Karpas-422 (cell line): ENCODE measurements at places on chromosomes 1 and 21. TPM values are rescaled to one million over a fixed set of nuclear protein-coding genes. Genes with fewer than 3 reads are reported as not detected.
A peak's percentile ranks its signal among the peaks of the same experiment; 100 is the strongest.

DNA sequence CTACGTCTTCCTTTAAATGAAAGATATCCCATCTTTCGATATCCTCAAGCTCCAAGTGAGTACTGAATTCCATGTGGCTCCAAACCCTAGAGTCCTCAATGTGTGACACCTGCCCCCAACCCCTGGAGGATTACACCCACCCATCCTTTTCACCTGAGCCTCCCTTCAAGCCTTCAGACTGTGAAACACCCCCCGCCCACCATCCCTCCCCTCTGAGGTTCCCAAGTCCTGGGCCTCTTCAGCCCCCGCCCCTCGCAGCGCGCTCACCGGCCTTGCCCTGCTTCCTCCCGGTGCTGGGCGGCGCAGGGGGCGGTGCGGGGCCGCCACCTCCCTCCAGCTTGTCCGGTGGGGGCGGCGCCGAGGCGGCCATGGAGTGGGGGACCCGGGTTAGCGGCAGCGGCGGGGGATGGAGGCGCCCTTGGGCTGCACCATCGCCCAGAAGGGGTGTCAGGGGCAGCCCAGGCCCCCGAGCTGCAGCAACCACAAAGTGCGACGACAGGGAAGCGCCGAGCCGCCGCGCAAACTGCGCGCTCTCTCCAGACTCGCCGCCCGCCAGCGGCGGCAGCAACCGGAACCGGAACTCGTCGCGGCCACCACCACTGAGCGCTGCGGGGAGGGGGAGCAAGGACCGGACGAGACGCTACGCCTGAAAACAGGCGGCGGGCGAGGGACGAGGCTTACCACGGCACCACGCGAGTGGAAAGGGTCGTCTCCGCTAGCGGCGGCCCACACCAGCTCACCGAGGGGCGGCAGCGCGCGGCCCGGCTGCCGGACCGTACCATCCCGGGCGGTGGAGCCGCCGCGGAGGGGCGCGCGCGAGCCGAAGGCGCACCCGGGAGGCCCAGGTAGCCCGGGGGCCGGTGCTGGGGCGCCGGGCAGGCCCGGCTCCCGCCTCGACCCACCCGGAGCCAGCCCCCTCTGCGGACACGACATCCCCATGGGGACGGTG is at the start of gene PYGO2:
Gene PYGO2 (minus strand): TSS at position 576 of the 949 bp plus-strand sequence. CDS start 206 bp downstream, at position 370.
- DNase-seq = peak; percentile 92

DNA sequence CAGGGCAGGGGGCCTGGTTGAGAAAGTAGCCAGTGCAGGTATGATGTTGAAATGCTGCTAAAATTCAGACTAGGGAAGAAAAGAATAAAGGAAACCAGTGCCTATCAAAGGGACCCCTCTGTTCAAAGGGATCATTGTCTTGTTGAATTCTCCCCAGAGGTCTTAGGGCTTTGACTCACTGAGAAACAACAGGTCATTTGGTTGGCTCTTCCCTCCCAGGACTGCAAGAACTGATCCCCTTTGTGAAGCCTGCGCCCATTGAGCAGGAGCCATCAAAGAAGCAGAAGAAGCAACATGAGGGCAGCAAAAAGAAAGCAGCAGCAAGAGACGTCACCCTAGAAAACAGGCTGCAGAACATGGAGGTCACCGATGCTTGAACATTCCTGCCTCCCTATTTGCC is 11.8 kb upstream of the CELSR2 start:
- DNase-seq = no peak

- no peak for DNase-seq
These were observed 65.3 kb downstream of the TENT5C start for GRCh38 chr1:117670976-117671780.

DNA sequence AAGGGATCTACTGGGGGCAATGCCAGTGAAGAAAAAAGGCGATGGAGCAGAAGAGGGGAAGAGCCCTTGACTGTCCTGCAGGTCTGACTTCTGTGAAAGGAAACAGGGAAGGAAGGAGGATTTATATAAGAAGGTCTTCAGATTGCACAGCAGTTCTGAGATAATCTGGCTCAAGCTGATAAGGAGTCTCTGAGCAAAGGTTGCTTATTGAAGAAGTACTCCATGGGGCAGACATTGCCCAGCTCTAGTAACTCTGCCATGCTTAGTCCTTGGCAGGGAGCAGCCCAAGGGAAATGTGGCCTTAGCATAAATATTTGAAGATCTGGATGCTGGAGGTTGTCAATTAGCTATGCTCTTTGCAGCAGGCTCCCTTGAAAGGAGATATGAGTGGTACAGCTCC is 15.9 kb upstream of the TTF2 start:
- peak; percentile 29 for DNase-seq

DNA sequence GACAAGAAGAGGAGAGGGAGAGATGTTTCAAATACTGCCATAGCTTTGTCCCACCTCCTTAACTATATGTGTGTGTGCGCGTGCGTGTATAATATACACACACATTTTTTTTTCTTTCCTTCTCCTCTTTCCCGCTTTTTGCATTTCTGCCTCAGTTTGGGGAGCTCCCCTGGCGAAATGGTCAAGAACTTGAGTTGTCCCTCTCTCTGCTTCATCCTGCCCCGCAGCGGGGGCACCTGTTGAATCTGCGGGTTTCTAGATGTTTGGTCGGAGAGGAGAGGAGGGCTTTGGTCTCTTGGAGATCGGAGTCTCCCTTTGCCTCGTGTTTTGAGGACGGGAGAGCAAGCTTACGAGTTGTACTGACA is 504 bp downstream of the SCCPDH start:
- DNase-seq = peak; percentile 62

GRCh38 chr1:8145545-8146202 is 119.6 kb upstream of the ERRFI1 start:
- DNase-seq = no peak

GRCh38 chr1:207981976-207982375 is 71.1 kb upstream of the CD34 start:
- peak; percentile 67 for DNase-seq

DNA sequence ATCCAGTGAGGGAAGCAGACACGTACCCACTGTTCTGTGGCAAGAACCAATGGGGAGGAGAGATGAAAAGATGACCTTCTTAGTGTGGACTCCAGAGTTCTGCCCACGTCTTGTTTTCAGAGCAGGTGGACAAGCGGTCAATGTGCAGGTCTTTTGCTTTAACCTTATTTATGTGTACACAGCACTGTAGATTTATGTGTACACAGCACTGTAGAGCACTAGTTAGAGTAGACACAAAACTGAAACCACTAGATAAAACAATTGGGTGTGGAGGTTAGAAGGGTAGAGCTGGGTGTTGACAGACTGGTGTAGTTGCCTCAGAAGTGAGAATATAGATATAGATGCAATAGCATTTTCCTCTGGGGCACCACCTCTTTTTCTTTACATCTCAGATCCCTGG is 150.0 kb downstream of the MAGI3 start:
- no peak for DNase-seq

Gene NCF2
- 7.0 and 13.5 TPM in 2 replicates for total RNA-seq

Gene TMEM69
- 28.9 and 86.1 TPM in 2 replicates for total RNA-seq

Gene UTS2
- not detected in 2 replicates for total RNA-seq

Gene IVL
- total RNA-seq = not detected in 2 replicates
